Stromal cell of bone marrow (primary cell): ENCODE measurements at places on chromosomes 11 and 22.

GRCh38 chr11:128925250-128925600, 17.4 kb downstream of the TP53AIP1 start:
- no peak for DNase-seq

DNA sequence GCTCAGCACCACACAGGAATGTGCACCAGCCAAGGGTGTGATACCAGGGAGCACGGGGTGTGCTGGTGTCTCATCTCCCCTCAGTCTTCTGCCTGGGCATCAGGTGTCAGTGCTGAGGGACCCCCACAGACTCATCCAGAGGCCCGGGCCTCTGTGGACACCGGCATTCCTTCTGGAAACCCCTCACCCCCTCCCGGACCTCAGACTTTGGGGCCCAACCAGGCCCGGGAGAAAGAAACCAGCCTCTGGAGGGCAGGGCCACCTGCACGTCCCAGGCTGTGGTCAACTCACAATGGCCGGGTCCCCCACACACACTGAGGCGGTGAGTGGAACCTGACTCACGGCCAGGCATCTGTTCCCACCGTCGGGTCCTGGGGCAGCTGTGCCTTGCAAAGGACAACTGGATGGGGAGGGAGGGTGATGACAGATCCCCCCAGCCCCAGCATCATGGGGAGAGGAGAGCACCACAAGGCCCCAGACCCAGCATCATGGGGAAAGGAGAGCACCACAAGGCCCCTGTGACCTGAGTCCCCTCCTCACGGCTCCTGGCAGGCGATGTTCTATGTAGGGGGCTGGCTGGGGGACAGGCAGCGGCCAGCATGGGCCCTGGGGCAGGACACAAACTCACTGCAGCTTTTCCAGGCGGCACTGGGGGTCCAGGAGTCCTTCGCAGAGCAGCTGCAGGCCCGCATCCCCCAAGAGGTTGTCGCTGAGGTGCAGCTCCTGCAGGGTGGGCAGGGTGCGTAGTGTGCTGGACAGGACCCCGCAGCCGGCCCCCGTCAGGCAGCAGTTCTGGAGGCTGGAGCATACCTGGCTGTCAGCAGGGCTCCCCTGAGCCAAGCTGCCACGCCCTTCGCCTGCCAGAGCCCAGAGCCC, 7.6 kb downstream of the RNH1 start:
- no peak for DNase-seq

DNA sequence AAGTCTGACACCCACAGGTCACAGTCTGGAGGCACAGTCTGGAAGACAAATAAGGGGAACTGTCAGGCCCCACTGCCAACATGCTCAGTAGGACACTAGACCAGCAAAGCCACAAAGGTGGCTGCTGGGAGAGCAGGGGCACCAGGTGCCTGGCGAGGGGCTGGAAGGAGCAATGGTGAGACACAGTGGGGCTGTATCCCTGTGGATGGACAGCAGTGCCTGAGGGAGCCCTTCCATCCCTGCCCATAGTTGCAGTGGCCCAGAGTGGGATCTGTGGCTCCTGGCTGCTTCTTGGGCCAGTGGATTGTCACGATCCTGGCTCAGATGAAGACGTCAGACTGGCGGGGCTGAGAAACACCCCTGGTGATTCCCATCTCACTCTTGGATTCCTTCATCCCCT, 154.6 kb downstream of the DSCAML1 start:
- no peak for DNase-seq

- no peak for DNase-seq
These were observed 223.8 kb downstream of the FAM76B start for GRCh38 chr11:95565724-95566141.

GRCh38 chr11:46981436-46981835, 44.9 kb downstream of the CSTPP1 start:
- no peak for DNase-seq

DNA sequence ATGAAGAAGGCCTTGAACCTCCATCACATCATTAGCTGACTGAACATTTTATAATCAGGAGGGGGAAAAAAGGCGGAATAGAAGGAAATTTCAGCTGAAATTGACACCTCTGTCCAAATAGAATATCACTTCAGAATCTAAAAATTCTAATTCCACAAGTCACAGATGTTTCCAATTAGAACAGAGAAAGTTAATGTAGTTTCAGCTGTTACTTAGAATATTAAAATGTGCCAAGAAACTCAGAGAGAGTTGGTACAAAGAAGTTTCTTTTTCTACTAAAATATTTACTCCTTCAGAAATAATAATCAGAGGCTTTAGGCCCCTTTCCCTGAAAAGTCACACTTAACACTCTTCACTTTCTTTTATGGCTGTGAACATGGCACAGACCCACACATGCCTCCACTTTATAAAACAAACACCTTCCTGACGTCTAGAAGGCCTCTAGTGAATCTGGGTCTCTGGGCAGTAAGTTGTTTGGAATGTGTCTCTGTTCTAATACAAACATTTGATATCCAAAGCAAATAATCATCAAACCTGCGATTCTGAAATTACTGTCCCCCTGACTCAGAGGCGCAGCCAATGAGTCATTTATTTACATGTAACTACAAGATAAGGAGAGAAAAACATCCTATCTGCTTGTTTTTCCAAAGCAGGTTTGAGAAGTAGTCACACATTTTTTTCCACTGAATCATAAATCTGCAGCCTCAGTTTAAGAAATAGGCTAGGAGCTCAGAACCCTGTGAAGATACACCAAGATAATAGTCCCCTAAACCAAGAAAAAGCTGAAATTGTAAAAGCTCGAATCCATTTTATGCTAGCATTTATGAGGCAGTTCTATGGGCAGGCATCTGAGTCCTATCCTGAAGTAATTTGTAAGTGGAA, 148.4 kb downstream of the ME3 start:
- DNase-seq: peak; percentile 47
